DMS79 (cell line): ENCODE measurements at places on chromosomes 4 and X.
A peak's percentile ranks its signal among the peaks of the same experiment; 100 is the strongest.

- no peak for DNase-seq
These were observed 108.8 kb upstream of the RASGEF1B start for GRCh38 chr4:81580346-81580993.

GRCh38 chr4:157121401-157121800 lies 45.5 kb downstream of the GLRB start:
- no peak for DNase-seq

GRCh38 chr4:4889781-4890180 lies 30.3 kb downstream of the MSX1 start:
- DNase-seq = no peak

DNA sequence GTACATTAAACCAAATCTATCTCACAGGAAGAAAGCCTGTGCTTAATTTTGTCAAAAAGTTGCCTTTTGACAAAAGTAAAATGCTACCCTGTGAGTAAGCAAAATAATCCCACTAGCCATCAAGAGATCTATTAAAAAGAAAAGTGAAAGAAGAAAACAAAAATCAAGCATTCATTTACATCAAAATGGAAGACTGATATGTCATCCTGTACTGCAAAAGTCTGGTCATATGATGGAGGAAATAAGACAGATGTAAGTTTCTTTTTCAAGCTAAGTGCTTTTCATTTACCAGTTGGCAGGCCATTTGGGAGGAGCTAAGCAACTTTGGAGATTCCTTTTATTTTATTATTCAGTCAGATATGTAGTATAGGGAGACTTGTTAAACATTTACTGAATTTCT lies 387.4 kb downstream of the SPOCK3 start:
- no peak for DNase-seq

- no peak for DNase-seq
These were observed 35.0 kb upstream of the RASGEF1B start for GRCh38 chr4:81506731-81507130.

DNA sequence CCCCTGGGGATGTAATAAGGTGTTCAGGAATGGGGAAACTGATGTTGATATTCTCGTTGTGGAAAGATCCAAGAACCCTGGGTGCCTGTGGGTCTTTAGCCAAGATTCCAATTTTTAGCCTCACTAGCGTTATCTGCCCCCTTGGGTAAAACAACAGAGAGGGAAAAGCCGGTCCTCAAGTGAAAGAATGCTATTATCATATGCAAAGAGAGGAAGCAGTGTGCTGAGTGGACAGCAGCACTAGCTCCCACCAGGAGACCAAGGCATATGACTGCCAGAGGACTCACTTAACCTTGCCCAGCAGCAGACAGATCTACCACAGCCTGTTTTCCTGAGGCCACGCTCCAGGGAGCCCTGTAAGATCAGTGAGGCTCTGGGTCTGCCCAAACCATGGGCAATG lies 257.9 kb upstream of the CPEB2 start:
- DNase-seq = no peak

GRCh38 chr4:86895692-86896488 lies 3.7 kb upstream of the C4orf36 start:
- DNase-seq = peak; percentile 18

DNA sequence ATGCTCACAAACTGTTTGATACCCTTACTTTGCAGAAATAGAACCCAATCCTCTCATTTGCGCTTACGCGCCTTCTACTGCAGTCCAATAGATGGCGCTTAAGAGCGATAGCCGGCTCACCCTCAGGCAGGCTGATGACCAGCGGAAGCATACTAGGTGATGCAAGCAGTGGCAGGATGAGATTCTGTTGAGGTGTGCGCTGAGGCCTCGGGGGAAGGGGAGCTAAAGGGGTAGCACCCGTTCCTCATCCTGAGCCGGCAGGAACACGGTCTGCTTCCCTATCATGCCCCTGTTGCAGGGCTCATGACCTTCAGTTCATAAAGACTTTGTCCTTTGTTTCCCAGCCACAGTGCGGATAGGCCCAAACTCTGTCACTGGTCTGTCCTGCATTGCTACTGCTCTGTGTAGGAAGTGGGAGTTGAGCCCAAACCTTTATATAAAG lies 628.9 kb downstream of the TLL1 start:
- no peak for DNase-seq
